ENCODE measurements at places on chromosomes 1 and 21.

- no peak for DNase-seq
Measured at GRCh38 chr1:24311741-24312140, 7.4 kb upstream of the GRHL3 start.

DNA sequence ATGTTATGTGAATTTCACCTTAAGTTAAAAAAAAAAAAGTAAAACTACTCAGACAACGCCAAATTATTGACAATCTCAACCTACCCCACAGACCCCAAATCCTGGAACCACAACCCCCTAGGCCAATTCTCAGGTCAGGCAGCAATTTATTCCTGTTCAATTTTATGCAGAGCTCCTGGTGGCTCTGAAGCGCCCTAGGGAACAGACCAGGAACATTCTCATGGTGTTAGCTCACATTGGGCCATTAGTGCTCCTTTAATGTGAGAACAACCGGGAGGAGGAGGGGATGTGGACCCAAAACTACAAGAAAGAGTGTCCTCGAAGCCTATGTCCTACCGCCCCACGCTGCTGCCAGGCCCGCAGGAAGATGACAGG lies 403 bp upstream of the PSEN2 start:
- no peak for DNase-seq

GRCh38 chr1:16146279-16147155 lies 9.4 kb downstream of the EPHA2 start:
- DNase-seq, result no peak

DNA sequence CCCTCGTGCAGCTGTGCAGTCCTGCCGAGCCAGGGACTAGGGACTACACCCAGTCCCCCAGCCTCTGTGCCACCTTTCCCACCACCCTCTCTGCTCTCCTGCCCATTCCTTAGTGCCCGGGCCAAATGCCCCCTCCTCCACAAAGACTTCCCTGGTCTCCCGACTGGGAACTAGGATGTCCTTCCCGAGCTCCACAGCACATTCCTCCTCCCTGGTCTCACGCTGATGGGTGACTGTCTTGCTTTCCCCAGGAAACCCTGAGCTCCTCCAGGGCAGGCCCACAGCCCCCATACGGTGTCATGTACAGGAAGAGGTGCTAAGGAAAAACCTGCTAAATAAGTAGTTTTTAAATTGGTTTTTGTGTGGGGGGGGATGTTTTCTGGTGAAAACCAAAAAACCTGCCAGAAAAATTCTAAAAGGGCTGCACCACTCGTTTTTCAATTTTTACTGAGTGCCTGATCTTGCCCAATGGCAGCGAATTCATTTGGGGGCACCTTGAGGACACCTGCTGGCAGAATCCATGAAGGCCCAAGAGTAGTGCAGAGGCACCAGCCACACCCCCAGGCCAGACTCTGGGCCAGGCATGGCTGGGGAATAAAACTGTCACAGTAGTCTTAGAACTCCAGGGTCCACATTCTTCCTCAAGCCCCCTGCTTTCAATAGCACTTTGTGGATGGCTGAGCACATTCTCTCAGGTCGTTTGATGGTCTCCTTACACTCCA lies 50.4 kb downstream of the GLIS1 start:
- no peak for DNase-seq

DNA sequence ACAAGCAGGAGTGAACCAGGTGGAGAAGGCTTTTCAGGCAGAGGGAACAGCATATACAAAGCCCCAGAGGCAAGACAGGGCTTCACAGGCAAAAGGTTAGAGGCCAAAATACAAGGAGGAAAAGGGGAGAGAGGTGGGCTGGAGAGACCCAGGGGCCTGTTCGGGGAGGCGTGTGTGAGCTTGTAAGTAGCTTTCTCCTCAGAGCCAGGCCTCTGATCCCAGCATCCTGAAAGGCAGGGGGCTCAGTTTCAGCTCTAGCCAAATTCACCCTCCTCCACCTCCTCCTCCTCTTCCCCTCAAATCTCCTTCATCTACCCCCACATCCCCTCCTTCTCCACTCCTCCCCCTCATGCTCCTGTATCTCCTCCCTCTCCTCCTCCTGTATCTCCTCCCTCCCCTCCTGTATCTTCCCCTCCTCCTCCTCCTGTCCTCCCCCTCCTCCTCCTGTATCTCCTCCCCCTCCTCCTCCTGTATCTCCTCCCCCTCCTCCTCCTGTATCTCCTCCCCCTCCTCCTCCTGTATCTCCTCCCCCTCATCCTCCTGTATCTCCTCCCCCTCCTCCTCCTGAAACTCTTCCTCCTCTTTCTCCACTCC lies 148.6 kb downstream of the ST6GALNAC5 start:
- no peak for DNase-seq

GRCh38 chr1:77342745-77343144 lies 60.9 kb downstream of the AK5 start:
- DNase-seq, result no peak

GRCh38 chr1:79113836-79114235 lies 107.3 kb upstream of the ADGRL4 start:
- DNase-seq, result no peak

DNA sequence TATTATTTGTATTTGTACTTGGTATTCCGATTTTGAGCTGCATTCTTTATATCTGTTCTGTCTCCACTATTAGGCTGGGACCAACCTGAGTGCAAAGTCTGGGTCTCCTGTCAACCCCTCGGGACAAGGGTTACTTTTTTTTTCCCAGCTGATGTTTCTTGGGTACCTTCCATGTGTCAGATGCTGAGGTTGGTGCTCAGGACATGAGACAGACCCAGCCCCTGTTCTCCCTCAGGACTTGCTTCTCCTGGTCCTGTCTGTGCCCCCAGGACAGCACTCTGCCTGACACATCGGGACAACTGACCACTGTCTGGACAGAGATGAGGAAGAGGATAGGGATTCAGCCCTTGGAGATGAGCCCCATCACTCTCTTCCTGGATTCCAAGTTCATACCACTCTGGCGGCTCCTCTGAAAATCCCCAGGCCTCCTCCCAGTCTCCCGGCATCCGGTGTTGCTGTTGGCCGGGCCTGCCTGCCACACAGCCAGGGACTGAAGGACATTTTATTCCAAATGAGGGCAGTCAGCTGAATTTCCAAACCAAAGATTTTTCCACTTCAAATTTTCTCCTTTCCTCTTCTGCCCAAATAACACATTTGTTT lies 55.6 kb upstream of the FMOD start:
- DNase-seq, result no peak

DNA sequence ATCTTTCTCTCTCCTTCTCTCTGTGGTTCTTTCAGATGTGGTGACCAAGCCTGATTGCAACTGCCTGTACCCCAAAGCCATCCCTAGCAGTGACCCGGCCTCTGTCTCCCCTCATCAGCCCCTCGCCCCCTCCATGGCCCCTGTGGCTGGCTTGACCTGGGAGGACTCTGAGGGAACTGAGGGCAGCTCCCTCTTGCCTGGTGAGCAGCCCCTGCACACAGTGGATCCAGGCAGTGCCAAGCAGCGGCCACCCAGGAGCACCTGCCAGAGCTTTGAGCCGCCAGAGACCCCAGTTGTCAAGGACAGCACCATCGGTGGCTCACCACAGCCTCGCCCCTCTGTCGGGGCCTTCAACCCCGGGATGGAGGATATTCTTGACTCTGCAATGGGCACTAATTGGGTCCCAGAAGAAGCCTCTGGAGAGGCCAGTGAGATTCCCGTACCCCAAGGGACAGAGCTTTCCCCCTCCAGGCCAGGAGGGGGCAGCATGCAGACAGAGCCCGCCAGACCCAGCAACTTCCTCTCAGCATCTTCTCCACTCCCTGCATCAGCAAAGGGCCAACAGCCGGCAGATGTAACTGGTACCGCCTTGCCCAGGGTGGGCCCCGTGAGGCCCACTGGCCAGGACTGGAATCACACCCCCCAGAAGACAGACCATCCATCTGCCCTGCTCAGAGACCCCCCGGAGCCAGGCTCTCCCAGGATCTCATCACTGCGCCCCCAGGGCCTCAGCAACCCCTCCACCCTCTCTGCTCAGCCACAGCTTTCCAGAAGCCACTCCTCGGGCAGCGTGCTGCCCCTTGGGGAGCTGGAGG lies 12.7 kb downstream of the CSF1 start:
- DNase-seq, result no peak

DNA sequence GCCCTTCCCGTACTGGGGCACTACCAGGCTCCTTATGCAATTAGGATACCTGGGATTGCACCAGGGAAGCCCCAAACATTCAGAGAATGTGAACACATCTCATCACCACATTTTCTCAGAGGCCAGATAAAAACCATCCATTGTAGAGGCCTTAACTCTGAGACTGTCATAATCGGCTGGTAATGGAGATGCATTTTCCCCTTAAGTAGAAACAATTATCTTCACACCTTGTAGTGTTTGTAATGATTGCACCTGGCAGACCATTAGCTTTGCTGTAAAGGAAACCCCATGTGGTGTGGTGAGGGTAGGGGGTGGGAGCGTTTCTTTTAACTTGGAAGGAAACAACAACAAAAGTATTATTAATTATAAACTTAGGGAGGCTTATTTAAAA lies 90.0 kb upstream of the TLR5 start:
- no peak for DNase-seq

Measured in stimulated activated CD8-positive, alpha-beta memory T cell treated with anti-CD3 and anti-CD28 coated beads, Interleukin-4, amount 100 ng/mL, for 24 hours (primary cell).